Erythroblast (primary cell): ENCODE measurements at places on chromosomes 4 and X.

DNA sequence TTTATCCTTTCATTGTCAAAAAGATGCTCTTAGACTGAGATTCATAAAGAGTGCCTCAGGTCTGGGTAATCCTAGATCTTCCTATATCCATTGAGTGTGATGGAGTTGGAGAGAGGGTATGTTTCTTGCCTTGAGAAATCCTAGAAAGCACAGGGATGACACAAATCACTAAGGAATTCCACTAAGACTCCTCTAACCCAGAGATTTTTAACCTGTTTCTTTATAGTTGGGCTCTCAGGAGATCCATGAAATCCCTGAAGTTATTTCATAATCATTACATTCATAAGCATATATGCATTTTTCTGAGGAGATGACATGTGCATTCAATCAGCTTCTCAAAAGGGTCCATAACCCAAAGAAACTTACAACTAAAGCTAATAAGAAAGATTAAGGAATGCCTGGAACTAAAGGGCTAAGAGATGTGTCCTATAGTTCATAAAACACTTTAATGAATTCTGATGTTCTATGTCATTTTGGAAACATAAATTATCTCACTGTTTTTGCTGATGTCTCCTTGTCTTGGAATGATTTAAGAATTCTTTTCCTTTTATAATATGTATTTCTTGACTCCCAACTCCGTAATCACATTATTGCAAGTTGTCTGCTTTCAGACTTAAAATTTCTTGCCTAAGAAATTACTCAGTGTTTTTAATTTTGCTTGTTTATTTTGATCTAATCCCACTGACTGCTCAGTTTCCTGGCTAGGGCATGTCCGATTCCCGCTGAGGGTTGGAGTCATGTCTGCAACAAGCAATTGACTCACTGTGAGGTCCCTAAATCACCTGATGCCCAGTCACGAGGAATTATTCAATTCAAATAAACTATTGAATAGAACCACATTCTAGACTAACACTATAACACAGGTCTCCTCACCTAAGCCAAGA lies 2.8 kb upstream of the AMTN start:
- DNase-seq = no peak

GRCh38 chr4:128556756-128557155 lies 252.7 kb upstream of the JADE1 start:
- no peak for DNase-seq

DNA sequence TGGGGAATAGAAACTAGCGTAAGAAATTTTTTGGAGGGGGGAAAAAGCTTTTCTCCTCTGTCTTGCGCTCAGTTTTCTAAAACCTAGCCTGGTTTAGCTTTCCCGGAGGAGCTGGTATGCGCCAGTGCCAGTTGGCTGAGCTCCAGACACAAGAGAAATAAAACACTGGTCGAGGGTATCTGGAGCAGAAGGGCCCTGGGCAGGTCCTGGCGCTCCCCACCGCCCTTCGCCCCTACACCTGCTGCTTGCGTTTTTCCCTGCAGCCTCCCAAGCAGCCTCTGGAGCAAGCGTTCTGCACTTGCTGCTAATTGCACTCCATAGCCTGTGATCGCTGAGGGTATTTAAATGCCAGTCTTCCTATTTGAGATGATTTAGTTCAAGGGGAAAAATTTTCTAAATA lies 816 bp downstream of the EREG start:
- no peak for DNase-seq

GRCh38 chrX:106780664-106781377 lies 21.7 kb upstream of the TBC1D8B start:
- DNase-seq = no peak

DNA sequence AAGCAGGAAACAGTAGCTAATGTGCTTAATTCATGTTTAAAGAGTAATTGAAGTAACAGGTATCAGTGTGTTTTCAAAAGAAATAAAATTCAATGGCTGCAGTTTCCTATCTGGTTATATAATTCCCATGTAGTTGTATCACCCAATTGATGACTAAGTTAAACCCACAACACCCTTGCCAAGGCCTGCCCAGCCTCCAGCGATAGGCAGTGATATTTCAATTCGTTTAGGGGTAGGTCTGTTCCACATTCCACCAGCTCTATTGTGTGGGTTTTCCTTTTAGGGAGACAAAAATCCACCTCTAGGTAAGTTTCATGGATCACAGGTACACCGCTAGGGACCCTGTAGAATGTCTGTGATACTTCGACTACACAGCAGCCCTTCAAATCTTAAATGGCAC lies 24.7 kb upstream of the MXRA5 start:
- DNase-seq = no peak

- peak; percentile 96 for DNase-seq
These were observed at the start of gene CTBP1 for GRCh38 chr4:1248245-1249147. Gene CTBP1 (minus strand): TSS chr4:1249130. CDS start chr4:1241331, 7,799 bp downstream.

DNA sequence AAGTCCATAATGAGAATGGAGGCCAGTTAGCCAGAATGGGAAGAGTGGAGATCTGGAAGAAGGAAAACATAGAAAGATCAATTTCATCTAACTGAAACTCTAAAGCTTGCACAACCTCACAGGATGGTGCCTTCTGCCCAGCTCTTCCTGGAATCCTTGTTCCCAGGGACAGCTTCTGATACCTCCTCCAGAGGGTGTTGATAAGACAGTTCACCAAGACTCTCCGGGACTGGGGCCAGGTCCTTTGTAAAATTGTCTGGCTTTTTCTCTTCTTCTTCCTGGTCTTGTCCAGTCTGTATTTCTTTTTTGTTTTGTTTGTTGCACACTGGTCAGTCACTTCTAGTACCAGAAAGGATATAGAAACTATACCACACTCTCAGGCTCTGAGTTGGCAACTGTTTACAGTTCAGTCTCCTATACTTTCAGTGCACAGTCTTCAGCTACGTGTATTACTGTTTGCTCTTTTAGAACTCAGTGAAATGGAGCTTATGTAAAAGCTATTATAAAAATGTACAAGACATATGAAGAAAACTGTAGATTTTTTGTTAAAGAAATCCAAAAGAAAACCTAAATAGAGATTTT lies 142.8 kb upstream of the RPL34 start:
- DNase-seq = no peak

DNA sequence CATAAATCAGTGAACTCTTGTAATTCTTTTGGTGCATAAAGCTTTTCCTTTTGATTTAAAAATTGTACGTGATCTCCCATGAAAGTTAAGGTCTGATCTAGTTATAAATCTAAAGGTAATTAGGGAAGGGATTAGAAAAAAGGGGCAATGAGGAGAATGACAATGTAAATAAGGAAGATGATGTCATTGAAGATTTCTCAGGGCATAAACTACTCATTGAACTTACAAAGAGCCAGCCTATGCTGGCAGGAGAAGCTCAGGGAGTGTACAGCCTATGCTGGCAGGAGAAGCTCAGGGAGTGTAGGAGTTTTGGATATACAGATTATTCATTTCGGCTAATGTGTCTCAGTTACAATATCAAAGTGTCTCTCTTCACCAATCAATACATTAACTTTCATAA lies 1533.5 kb upstream of the ADGRL3 start:
- DNase-seq = no peak

DNA sequence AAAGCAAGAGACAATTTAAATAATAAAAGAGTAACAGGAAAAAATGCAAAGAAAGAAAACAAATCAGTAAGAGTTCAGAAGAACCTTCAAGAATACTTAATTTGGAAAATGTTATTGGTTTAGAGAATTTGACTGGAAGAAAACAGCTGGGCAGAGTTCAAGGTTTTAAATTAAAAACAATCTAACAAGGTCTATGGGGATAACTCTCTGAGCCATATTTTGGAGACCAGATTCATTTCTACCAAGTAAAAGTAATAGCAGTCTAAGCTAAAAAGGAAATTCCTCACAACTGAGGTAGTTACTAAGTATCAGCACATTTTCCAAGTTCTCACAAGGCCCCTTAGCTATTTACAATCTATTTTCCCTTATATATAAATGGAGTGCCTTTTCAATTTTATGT lies 82.4 kb upstream of the TFDP3 start:
- no peak for DNase-seq

GRCh38 chr4:187577941-187578480 lies 417.6 kb upstream of the ZFP42 start:
- DNase-seq = no peak

- DNase-seq = no peak
These were observed 150.2 kb downstream of the CXXC4 start for GRCh38 chr4:104344342-104344980.

- DNase-seq = no peak
These were observed 1427.4 kb downstream of the PCDH7 start for GRCh38 chr4:32147446-32148085.

DNA sequence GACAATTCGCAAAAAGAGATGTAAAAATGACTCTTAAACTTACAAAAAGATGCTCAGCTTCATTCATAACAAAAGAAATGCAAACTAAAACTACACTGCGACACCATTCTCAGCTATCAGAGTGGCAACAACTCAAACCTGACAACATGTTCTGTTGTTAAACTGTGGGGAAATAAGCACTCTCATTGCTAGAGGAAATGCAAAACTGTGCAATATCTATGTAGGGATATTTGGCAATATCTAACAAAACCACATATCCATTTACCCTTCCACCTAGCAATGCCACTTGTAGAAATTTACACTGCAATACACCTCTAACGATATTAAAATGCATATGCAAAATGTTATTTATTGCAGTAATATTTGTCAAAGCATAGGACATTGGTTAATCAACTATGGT lies 78.3 kb upstream of the EGFL6 start:
- no peak for DNase-seq

GRCh38 chr4:175253184-175253902 lies 335.2 kb downstream of the ADAM29 start:
- no peak for DNase-seq

GRCh38 chr4:110978761-110979160 lies 355.9 kb upstream of the PITX2 start:
- DNase-seq = no peak

- peak; percentile 14 for DNase-seq
These were observed 12.2 kb upstream of the RAP1GDS1 start for GRCh38 chr4:98248934-98249333.

DNA sequence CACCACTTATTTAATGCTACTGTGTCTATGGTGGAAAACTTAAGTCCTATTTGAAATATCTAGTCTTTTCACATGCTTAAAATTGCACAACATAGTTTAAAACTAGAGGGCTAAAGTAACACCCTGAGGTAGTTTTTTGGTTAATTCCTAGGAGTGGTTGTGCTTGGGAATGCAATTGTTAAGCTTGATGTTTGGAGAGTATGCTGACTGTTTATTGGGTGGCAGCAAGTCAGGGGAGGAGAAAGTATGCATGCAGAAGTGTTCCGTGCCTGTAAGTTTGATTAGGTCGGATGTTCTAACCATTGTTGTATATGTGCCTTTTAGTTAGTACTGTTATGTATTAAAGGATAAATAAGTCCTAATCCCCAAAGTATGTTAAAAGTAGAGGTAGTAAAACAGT lies 40.5 kb downstream of the CXCL8 start:
- DNase-seq = no peak
